GM12878 (cell line): ENCODE measurements at places on chromosomes 12 and 14.

DNA sequence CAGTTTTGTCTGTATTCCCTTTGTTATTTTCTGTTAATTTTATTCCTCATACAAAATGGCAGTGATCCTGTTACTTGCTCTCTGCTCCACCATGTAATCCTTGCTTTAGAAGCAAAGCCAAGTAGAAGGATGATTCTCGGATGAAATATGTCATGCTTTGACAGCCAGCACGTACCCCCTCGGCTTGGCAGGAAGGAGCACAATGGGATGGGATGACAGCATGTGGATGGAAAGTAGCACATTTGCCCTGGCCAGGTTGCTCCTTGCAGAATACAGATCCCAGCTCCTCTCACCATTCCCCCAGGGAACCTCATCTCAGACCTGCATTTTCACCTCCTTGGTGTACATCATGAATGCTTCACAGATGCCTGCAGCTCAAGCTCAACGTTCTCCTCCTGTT, 35.1 kb upstream of the ATF1 start:
- no peak for DNase-seq

DNA sequence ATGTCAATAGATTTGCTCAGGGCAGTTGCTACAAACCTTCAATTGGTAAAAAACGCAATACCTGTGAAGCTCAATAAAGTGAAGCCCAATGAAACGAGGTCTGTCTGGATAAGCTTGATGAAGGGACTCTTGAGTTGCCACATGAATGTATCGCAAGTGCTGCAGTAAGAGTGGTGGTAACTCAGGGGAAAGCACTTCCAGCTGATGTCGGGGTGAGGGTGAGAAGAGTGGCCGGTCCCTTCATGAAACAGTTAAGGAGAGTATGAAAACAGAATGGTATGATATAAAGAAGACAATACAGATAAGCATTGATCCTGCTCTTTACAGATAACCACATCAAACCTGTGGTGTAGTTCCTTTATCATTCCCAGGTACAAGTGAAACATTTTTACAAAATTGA, 83.4 kb upstream of the EVL start:
- DNase-seq: no peak

GRCh38 chr12:75389706-75390105, 1.2 kb upstream of the GLIPR1L2 start:
- no peak for DNase-seq

DNA sequence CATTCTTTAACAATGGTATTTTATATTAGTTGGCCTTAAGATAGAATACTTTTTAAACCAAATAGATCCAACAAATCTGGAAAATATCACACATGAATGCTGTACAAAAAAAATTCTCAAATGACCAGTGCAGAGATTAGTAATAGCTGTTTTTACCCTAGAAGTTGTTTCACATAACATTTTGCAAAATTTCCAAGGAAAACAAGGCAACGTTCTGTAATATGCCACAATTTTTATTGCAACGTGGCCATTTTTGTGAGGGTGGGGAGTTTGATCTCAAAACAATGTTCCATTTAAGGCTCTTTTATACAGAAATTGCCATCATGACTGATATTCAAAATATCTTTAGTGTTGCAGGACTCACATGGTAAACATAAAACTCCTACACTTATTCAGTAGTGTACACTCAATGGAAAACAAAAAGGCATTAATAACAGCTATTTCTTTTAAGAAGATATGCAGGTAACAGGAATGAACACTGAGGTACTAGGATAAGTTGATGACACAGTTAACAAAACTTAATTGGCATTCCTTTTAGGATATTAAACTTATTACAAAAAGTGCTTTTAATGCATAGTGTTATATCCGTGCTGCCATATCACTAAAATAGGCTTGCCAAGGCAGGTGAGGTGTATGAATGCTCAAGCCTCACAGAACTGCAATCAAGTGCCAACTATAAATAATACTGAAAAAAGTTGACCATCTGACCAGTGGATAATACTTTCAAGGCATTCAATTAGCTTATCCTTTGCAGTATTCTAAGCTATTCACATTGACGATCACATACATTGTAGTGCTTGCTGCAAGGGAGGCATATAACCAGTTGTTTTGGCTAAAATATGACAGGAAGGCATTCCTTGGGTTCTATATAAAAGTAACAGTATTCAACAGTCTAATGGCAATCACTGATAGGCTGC, 2.3 kb downstream of the CFL2 start:
- no peak for DNase-seq

DNA sequence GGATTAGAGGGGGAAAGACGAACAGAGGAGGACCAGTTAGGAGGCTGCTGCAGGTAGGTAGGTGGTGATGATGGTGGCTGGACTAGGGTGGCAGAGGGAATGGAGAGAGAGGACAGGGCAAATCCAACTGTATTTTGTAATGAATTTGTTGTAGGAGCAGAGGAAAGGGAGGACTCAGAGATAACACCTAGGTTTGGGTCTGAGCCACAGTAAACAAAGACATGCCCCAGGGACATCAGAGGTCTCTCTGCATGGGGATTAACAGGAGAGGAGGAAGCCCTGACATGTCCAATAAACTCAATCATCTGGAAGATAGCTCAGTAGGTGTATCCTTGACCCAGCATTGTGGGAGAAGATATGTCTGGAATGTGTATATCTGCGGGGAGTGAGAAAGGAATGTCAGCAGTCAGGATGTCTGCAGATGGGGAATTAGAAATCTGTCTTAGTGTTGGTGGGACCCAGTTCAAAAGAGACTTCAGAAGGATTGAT, 4.7 kb upstream of the SLC48A1 start:
- no peak for DNase-seq

- no peak for DNase-seq
Measured at GRCh38 chr14:104227806-104228205, 89.4 kb downstream of the KIF26A start.

GRCh38 chr14:90641168-90641567, 175.1 kb downstream of the TTC7B start:
- no peak for DNase-seq

GRCh38 chr12:98352218-98352811, 163.1 kb upstream of the TMPO start:
- DNase-seq: no peak
